ENCODE measurements at places on chromosomes 16 and 17.

DNA sequence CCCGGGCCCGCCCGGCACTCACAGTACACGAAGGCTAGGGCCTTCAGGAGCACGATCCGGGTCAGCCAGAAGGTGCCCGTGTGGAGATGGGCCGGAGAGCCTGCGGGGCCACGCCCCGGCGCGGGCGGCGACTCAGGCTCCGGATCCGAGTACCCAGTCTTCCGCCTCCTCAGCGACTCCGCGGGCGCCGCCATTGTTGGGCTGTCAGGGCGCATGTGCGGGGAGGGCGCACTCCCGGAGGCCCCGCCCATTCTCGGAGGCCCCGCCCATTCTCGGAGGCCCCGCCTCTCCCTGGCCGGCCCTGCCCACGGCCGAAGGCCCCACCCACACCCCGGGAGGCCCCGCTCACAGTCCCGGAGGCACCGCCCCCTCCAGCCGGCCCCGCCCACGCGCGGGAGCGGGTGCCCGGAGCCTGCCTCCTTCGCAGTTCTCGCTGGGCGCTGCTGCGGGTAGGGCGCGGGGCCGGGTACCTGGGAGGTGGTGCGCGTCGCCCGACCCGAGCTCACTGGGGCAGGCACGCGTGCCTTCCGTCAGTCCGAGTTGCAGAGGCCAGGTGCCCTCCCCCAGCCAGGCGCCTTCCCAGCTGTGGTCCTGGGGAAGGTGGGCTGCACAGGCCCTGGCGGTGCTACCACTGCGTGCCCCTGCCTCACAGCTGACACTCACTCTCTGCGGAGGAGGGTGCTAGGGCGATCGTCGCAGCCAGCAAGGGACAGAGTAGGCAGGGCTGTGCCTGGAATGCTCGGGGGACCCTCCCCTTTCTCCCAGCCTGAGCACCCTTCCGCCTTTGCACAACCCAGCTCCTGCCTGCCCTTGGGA is at the start of gene LMF1:
LMF1 (minus strand) TSS at position 219 of the 816 bp plus-strand sequence; CDS start at position 215, 4 bp downstream.
- DNase-seq, result peak; percentile 98

DNA sequence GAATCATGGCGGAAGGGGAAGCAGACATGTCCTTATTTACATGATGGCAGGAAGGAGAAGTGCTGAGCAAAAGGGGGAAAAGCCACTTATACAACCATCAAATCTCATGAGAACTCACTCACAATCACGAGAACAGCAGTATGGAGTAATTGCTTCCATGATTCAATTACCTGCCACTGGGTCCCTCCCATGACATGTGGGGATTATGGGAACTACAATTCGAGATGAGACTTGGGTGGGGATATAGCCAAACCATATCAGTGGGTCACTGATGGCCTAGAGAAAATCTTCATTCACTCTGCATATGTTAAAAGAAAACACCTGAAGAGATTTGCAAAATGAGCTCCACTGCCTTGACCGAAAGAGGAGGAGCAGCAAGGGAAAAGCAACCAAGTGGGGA is 130.3 kb upstream of the FAM20A start:
- no peak for DNase-seq

DNA sequence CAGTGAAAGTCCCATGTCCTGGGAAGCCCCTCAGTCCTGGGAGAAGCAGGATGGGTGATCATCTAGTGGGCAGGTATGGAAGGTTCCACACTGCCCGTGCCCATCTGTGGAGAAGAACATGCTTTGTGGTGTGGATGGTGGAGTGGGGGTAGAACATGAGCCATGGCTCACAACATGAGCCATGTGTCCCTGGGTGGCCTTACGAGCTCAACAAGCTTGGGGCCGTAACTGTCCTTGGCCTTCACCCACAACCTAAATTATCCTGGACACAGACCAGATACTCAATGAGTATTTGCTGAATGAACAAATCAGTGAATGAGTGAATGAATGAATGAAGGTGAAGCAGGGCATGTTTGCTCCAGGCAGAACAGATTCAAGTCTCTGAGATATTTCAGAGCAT is 13.5 kb downstream of the SOX8 start:
- no peak for DNase-seq

DNA sequence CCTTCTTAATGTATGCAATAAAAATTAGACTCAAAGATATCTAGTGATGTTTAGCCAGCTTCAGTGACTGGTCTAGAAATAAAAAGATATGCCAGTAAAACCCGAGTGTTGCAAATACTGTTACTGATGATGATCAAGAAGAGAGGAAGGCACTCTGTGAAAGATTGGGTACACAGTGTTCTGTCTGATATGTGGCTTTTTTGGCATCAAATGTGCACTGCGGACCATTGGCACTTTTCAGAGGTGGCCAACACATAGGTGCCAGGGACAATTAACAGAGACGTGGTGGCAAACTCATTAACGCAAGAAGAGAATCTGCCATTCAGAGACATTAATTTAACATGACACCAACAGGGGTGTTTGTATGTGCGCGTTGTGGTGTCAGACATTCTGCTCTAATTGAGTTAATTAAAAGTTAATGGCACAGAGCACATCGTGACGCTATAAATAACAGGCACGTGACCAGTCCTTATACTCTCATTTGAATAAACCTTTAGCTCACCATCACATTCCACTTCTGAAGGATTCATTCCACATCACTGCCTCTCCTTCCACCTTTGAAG is 549.3 kb upstream of the HSBP1 start:
- no peak for DNase-seq

DNA sequence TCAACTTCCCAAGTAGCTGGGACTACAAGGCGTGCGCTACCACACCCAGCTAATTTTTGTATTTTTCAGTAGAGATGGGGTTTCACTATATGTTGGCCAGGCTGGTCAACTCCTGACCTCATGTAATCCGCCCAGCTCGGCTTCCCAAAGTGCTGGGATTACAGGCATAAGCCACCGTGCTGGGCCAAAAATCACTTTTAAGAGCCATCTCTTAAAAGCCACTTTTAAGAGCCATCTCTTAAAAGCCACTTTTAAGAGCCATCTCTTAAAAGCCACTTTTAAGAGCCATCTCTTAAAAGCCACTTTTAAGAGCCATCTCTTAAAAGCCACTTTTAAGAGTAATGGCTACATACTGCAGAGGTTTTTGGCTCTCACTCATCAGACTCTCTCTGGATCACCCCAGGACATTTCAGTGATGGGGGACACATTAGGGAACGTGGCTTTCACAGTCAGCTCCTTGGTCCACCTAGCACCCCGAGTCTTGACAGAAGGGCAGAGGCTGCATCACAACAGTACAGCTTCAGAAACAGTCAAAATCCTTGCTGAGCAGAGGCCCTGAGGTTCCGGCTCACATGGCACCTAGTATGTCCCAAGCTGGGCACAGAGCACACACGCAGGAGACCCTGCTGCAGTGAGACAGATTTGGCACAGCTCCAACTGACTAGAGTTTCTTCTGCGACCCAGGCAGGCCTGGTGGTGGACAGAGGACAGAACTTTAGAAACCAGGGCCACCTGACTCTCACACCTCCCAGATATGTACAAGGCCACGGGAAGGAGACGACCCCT is 23.6 kb downstream of the RANBP10 start:
- DNase-seq, result no peak

- no peak for DNase-seq
Measured at GRCh38 chr16:84992717-84993075, 18.6 kb downstream of the ZDHHC7 start.

- no peak for DNase-seq
Measured at GRCh38 chr17:2815781-2816185, 19.5 kb downstream of the RAP1GAP2 start.

GRCh38 chr17:17514993-17515933 is 19.1 kb upstream of the RASD1 start:
- DNase-seq, result no peak

DNA sequence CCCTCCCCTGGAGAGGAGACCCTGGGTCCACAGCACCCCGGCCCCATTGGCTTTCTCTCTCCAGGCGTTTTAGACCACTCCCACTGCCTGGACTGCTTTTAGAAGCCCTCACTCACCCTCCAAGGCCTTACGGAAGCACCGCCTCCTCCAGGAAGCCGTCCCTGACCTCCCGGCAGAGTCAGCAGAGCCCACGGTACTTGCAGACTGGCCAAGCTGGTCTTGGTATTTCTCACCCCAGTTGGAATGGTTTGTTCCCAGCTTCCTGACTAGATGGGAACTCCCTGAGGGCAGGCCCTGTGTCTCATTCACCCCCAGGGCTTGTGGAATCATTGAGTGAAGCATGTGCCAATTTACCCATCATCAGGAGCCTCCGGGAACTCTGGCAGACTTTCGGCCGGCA is 9.2 kb downstream of the SCGB1C2 start:
- no peak for DNase-seq

DNA sequence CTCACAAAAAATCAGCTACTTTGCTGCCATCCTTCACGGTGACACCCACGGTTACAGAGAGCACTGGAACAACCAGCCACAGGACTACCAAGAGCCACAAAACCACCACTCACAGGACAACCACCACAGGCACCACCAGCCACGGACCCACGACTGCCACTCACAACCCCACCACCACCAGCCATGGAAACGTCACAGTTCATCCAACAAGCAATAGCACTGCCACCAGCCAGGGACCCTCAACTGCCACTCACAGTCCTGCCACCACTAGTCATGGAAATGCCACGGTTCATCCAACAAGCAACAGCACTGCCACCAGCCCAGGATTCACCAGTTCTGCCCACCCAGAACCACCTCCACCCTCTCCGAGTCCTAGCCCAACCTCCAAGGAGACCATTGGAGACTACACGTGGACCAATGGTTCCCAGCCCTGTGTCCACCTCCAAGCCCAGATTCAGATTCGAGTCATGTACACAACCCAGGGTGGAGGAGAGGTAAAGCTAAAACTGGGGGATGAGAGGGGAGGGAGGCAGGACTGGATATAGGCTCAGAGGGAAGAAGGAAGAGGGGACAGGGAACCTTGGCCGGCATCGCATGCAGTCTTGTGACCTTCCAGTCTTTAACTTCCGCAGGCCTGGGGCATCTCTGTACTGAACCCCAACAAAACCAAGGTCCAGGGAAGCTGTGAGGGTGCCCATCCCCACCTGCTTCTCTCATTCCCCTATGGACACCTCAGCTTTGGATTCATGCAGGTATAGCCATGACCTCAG is 581 bp downstream of the CD68 start:
- DNase-seq, result no peak

GRCh38 chr17:37856245-37856644 is 68.0 kb upstream of the TBC1D3K start:
- no peak for DNase-seq

- DNase-seq, result no peak
Measured at GRCh38 chr17:58232707-58233156, 5.7 kb upstream of the LPO start.

GRCh38 chr16:55329791-55330428 is 5.9 kb downstream of the IRX6 start:
- DNase-seq, result no peak

GRCh38 chr17:39633570-39634183 is 3.3 kb upstream of the STARD3 start:
- DNase-seq, result no peak

- DNase-seq, result no peak
Measured at GRCh38 chr17:57530026-57530425, 215.1 kb downstream of the CCDC182 start.

GRCh38 chr17:60534613-60535157 is 8.6 kb upstream of the APPBP2 start:
- DNase-seq, result no peak

- DNase-seq, result no peak
Measured at GRCh38 chr17:13510062-13510461, 91.7 kb downstream of the HS3ST3A1 start.

GRCh38 chr17:77694391-77695363 is 263.8 kb upstream of the TNRC6C start:
- no peak for DNase-seq

DNA sequence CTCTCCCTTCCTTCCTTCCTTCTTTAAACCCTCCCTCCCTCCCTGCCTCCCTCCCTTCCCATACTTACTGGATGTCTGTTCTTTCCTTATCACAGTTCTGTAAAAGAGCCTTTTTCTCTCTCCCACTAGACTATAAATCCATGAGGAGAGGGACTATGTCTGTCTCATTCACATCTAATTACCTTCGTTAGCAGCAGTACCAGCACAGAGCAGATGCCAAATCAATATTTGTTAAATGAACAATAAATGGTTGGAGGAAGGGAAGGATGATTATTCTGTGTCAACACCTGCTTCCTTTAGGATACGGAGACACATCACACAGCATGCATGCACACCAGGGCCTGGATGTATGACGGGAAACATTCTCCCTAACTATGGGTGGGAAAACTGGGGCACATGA is 94.2 kb downstream of the DNAH3 start:
- DNase-seq, result no peak

- DNase-seq, result peak; percentile 61
Measured at GRCh38 chr17:77376795-77377709, 236.3 kb downstream of the SEC14L1 start.

All from left forelimb (tissue), 1 donor.